NCI-H226 (cell line): ENCODE measurements at places on chromosomes 3 and 15.

DNA sequence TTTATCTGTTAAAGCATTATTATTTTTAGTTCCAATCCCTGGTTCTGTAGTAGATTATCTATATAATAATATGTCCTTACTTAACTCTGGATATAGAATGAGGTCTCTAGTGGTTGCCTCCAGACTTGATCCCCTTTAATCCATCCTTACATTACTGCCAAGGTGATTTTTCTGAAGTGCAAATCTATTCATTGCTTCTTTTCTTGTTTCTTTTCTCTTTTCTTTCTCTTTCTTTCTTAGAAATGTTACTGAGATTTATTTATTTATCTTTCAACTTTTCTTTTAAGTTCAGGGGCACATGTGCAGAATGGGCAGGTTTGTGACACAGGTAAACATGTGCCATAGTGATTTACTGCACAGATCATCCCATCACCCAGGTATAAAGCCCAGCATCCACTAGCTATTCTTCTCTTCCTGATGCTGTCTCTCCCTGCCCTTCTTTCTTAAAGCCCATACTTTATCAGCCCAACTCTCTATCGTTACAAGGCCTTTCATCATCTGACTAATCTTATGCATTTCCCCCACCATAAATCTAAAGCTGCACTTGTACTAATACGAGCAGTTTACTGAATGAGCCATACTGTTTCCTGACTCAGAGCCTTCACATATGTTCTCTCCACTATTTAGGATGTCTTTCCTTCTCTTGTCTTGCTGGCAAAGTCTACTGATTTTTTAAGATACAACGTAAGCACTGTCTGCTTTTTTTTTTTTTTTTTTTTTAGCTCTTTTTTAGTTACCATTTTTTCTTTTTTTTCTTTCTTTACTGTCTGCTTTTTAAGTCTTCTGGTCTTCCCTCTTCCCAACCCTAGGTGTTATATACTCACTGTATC, 4.6 kb downstream of the GLCE start:
- DNase-seq: no peak

GRCh38 chr15:85749261-85750151, 45.2 kb downstream of the KLHL25 start:
- no peak for DNase-seq

DNA sequence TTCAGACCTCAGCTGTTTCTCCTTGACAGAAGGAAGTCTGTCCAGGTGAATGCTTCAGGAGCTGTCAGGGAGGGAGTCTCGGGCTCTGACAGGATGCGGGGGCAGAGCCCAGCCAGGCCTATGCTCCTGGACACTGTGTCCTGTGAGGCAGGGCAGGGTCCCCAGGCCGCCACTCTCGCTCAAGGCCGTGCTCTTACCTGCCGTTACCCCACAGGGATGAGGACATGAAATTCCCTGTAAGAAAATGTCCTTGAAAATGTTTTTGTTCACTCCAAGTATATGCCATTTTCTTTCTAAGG, 63.9 kb downstream of the BOC start:
- DNase-seq: no peak

- DNase-seq: no peak
These were observed 219.8 kb upstream of the THRB start for GRCh38 chr3:24714436-24714835.

DNA sequence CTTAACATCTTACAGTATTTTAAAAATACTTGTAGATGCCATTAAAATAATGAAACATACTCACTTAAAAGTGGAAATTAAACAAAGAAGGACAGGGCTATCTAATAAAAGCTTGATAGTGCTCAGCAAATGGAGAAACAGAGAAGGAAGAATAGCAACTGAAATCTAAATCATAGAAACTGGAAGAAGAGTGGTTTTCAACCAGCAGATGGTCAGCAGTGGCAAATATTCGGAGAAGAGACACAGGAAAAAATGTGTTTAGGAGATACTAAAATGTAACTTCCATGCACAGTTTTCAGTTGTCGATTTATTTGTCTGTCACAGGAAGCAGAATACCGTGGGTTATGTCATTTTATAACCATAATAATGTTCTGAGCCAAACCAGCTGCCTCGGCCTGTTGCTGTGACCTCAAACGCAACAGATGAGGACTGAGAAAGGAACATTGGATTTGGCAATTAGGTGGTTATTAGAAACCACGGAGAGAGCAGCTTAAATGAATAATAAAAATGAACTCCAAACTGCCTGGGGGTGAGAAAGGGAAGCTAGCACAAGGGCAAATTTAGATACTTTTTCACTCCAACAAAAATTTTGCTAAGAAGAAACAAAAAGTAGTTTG, 246.6 kb upstream of the KCNMB2 start:
- no peak for DNase-seq

GRCh38 chr3:71487418-71487817, 96.1 kb downstream of the FOXP1 start:
- DNase-seq: no peak

GRCh38 chr3:150073031-150073430, 102.3 kb upstream of the PFN2 start:
- peak; percentile 47 for DNase-seq

DNA sequence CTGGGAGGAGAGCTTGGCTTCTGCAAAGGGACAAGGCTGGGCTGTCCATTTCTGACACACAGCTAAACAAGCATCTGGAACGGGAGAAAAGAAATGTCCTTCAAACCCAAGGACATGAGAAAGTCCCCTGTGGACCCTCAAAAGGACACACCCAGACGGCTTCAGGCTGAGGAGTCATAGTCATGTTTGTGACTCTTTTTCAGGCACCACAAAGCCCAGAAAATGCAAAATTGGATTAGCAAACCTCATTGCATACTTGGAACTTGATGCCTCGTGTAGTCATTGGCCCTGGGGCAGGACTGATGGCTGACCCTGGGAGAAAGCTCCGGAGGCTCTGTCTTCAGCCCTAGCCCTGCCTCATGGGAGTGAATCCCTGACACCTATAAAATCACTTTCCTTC, 21.5 kb downstream of the FAM174B start:
- DNase-seq: no peak

DNA sequence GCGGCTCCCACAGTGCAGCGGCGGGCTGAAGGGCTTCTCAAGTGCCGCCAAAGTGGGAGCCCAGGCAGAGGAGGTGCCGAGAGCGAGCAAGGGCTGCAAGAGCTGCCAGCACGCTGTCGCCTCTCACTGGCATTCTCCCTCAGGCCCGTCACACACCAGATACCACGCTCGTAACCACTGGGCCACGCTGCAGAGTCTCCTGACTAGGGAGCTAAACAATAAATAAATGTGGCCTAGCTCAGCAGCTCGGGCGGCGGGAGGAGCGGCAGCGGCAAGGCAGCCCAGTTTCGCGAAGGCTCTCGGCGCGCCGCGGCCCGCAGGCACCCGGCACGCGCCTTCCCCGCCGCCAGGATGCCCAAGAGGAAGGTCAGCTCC, 55.9 kb upstream of the FAM174B start:
- DNase-seq: no peak

DNA sequence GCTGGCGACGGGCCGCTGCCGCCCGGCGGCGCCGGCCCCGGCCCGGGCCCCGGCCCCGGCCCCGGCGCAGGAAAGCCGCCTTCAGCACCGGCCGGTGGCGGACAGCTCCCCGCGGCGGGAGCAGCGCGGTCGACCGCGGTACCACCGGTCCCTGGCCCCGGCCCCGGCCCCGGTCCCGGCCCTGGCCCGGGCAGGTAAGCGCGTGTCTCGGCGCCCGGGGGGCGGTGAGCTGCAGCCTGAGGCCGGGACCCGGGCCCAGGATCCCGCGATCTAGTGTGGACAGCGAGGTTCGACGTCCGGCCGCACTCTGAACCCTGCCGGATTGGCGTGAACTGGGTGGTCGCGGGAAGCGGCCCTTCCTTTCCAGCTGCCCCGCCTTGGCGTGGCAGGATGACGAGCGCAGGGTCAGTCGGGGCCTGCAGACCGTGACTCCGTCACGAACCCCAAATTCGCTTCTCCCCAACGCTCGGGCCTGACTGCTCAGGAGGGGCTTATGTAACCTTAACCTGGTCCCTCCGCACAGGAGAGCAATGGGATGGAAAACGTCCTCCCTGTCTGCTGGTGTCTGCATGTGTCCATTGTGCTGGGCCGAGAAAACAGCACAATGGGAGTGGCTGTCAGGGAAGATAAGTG, 472 bp downstream of the BSN start:
- no peak for DNase-seq

GRCh38 chr3:167882057-167882667, 146.6 kb downstream of the SERPINI1 start:
- DNase-seq: no peak

DNA sequence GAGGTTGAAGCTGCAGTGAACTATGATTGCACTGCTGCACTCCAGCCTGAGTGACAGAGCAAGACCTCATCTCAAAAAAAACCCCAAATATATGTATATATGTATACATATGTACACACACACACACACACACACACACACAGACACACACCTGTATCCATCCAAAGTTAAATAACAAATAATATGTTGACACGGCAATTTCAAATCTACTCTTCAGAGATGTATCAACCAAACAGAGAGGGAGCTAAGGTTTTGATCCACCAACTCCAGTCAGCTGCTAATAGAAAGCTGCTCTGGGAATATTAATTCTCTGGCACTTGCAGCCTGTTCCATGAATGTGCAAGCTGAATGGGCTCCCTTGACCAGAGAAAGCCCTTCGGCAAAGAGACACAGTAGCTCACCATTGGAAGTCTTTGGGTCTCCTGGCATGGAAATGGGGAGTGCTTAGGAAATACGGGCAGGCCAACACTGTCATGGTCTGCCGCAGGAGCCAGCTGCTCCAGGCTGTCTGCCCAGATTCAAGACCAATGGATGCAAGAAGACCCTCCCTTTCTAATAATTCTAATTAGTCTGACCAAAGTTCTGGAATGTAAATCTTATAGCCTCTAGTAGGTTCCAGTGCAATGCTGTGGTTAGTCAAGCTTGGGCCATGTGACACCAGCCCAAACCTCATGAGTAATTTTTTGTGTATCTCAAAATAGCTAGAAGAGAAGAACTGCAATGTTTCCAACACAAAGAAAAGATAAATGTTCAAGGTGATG, 299.8 kb downstream of the KBTBD8 start:
- no peak for DNase-seq

GRCh38 chr3:129574206-129574605, 31.2 kb downstream of the H1-8 start:
- no peak for DNase-seq

GRCh38 chr3:37712421-37712820, 149.3 kb upstream of the CTDSPL start:
- no peak for DNase-seq

GRCh38 chr3:148642616-148643015, 55.1 kb upstream of the AGTR1 start:
- no peak for DNase-seq

DNA sequence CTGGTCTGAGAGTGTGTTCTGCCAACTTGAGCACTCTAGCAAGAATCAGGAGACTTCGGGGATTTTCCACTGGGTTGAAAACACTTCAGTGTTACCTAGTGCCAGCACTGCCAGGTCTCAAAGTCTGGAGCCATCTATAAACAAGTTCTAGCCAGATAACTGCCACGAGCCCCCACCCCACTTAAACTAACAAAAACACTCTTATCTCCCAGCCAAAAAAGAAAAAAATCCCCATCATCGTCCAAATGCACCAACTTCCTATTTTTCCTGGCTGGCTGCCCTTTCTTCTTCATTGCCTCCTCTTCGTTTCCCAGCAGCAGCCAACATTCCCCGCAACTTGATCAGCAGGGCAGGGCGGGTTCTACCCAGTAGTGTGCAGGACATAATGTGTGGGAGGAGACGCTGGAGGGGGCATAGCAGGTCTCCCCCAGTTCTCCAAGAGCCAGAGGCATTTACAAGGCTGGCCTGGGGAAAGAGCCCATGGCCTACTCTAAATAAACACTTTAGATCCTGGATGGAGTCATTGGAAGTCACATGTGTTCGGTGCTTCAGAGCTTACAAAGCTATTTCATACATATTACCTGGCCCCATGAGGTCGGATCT, 29.5 kb downstream of the C2CD4B start:
- DNase-seq: peak; percentile 99

DNA sequence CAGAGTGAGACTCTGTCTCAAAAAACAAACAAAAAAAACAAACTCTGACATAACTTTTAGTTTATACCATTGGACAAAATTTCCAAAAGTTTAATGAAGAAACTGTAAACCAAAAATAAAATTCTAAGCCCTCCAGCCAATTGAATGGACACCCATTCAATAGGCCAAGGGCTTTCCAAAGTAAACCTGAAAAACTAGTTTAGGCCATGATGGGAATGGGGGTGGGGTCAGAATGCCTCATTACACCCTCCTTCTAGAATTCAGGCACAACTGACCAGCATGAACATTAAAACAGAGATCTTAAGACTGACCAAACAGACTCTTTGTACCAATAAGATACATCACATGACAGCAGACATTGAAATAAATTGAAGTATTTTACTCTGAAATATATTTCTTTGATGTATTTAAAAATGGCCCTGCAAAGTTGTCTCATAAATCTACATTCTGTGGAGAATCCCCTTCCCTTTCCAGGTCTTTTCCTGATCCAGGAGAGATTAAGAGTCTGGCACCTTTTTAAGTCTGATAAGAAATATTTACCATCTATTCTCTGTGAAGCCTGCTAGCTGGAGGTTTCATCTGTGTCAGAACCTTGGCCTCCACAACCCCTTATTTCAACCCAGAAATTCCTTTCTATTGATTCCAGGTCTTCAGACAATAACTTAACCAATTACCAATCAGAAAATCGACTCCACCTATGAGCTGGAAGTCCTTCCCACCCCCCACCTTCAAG, 15.7 kb downstream of the THOC7 start:
- DNase-seq: no peak

DNA sequence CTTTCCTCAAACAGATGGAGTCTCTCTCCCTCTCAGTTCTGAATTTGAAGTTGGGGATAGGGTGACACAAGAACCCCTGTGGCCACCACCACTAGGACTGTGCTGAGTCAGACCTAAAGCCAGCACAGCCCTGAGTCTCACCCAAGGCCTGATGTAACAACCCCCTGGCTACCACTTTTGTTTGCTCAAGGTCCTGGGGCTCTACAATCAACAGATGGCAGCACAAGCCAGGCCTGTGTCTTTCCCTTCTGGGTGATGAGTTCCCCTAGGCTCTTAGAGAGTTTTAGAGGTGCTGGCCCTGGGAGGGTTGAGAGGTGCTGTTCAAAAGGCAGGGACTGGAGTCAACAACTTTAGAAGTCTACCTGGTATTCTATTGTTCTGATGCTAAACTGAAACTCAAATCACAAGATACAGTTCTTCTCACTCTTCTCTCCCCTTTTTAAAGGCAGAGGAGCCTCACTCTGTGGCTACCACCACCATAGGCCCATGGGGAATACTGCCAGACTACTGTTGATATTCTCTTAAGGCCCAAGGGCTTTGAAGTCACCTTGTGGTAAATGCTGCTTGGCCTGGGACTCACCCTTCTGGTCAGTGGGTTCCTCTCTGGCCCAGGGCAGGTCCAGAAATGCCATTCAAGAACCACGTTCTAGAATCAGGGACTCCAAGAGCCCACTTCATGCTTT, 6.5 kb downstream of the OR5K4 start:
- DNase-seq: no peak

- DNase-seq: no peak
These were observed 1.4 kb downstream of the SLTM start for GRCh38 chr15:58931987-58932588.

GRCh38 chr3:171986757-171987518, 52.4 kb upstream of the FNDC3B start:
- DNase-seq: no peak
